BJ (cell line): ENCODE measurements at places on chromosomes 4 and X.

DNA sequence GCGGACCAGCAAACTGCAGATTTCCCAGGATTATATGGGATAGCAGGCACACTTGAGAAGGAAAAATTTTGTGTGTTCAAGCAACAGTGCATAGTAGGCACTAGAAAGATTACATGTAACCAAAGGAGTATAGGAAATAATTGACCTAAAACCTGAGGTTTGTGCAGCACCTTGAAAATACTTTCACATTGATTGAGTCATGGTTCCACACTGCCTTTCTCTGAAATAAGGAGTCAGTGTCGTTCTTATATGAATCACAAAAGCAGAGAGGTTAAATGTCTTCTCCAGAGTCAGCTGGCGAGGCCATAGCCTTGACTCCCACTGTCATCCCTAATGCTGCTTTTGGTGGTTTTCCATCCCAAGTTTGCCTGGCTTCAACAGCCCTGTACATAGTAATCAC lies 138.9 kb downstream of the SOWAHB start:
- DNase-seq, result no peak

- DNase-seq, result no peak
Measured at GRCh38 chr4:145093638-145094037, 4.4 kb downstream of the ANAPC10 start.

DNA sequence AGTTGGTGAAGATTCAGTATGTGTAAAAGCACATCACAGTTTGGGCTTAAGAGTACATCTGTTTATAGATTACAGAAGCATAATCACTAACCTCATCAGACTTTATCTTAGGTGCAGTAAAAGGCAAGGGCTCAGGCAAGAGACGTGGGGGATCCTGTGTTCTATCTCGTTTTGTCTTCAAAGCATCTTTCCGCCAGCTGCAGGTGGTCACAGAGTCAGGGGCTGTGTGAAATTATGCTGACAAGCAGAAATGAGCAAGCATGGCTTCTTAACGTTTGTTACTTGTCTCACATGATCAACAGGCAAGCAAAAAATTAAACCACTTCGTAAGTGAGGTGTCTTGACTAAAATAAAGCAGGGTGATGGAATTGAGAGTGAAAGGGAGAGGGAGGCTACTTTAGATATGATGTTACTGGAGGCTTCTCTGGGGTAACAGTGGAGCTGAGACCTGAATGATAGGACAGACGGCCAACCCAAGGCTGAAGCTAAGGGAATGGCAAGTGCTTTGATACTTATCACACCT lies 1.4 kb upstream of the TEC start:
- DNase-seq, result no peak

DNA sequence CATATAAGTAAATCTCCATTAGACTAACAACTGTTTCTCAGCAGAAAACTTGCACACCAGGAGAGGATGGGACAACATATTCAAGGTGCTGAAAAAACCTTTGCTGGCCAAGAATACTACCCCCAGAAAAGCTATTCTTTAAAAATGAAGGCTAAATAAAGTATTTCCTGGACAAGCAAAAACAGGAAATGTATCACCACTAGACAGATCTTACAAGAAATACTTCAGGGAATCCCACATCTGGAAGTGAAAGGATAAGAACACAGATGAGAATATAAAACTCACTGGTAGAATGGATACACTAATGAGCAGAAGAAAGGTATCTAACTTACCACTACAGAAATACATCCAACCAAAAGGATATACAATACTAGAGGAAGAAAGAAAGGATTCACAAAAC lies 27.0 kb upstream of the ADH1C start:
- no peak for DNase-seq

- DNase-seq, result no peak
Measured at GRCh38 chrX:77749695-77750094, 36.3 kb downstream of the ATRX start.

DNA sequence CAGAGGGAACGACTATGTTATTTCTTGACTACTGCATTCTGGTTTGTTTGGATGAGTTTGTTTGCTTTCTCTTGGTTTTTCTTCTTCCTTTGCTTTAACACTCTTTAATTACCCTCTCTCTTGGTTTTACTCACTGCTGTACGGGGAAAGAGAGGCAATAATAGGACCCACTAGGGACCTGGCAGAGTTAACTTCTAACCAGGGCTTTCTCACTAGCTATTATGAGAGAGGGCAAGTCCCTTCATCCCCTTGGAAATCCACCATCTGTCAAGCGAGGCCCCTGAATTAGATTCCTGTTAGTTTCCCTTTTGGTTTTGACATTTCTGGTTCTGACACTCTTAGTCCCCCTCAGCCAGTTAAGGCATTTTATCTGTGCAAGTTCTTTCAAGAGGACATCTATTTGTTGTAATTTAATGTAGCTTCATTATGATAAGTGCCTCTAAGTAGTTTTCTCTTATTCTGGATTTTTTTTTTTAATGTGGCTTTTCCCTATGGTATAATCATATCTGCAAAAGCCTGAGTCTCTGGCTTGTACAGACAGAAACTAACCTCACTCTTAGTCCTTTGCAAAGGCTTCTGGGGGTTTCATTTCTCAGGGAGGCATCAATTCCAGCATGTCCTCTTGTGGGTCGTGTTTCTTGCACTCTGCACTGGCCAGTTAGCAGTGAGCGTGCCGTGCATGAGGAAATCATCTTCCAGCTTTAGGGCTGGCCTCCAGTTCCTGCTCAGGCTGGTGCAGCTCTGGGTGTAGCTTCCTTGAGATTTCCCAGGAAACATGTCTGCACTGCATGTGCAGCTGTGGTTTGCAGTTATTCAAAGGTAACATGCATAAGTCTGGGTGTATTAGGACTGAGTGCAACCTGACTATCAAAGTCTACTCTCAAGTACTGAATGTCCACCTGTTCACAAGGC lies 221.3 kb downstream of the STIM2 start:
- no peak for DNase-seq

DNA sequence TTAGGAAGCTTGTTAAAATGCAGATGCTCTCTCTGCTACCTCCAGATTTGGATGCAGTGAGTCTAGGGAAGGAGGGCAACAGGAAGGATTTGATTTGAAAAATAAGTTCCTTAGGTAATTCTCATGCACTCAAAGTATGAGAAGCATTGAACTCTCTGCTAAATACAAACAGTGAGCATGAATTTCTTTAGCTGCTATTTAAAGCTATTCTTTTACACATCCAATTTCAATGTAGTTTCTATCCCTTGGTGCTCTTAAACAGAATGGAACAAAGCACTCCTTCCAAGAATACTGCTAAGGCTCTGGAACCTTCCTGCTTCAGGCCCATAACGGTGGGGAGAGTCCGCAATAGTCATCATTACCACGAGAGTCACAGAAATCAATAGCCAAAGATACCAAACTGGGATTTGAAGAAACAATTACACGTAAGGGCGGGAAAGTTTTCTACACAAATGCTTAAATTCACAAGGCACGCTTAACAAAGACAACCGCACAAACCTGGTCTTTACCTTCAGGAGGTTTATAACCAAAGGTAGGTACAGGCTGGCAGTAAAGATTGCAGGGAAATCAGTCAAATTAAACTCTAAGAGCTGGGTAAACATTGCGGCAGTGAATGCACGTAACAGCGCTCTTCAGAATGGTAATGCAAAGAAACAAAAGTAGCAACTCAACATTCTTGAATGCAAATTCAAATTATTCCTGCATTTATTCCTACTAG lies 123.2 kb upstream of the NAP1L5 start:
- DNase-seq, result no peak

- DNase-seq, result no peak
Measured at GRCh38 chr4:11160288-11160687, 268.4 kb downstream of the HS3ST1 start.

DNA sequence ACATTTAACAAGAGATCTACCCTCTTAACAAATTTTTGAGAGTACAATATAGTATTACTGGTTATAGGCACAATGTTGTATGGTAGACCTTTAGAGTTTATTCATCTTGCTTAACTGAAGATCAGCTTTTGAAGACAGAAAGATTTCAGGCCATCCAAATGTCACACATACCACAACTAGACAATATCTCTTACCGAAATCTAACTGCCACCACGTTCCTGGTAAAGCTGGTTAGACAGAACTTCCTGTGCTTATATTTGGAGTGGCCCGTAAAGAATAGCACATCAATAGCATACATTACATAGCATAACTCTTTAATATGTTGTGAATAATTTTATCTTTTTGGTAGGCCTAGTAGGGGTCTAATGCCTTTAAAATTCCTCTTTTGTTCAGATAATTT lies 29.8 kb upstream of the ARHGEF6 start:
- DNase-seq, result no peak

DNA sequence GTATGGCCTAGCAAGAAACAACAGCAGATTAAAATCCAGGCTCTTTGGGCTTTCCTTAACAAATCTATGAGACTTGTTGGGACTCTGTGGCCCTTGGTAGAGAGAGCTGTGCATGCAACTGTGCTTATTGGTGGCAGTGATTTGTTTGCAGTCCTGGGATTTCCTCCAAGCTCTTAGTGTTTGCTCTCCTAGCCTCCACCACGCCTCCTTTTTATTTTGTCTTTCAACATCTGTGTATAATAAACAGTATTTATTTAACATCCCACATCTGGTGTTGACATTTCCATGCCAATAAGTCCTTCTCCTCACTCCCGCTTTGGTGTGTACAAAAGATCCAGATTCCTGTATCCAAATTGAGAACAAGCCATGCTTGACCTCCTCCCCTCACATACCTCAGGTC lies 3.1 kb downstream of the TNMD start:
- DNase-seq, result no peak

DNA sequence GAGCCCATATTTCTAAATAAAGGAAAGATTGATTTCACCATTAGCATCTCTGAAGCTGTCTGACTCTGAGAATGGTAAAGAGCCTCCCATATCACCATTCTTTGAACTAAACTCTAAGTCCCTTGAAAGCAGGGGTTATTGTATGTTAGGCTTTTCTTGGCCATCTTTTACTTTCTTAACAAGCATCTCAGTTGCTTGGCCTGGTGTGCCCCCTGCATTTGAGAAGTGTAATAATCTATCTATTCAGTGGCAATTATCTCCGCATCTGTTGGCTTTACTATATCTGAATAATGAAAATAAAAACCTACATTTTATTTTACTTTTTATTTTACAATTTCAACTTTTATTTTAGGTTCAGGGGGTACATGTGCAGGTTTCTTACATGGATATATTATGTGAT lies 128.3 kb upstream of the ARMCX2 start:
- DNase-seq, result no peak

GRCh38 chr4:22220965-22221364 lies 272.4 kb upstream of the KCNIP4 start:
- DNase-seq, result no peak

GRCh38 chr4:54440394-54441136 lies 211.5 kb downstream of the PDGFRA start:
- no peak for DNase-seq

- no peak for DNase-seq
Measured at GRCh38 chrX:119982145-119982544, 38.6 kb upstream of the NKAP start.
